Left renal cortex interstitium (tissue), 4 donors: ENCODE measurements at places on chromosomes 5 and 9.
A peak's percentile ranks its signal among the peaks of the same experiment; 100 is the strongest.

DNA sequence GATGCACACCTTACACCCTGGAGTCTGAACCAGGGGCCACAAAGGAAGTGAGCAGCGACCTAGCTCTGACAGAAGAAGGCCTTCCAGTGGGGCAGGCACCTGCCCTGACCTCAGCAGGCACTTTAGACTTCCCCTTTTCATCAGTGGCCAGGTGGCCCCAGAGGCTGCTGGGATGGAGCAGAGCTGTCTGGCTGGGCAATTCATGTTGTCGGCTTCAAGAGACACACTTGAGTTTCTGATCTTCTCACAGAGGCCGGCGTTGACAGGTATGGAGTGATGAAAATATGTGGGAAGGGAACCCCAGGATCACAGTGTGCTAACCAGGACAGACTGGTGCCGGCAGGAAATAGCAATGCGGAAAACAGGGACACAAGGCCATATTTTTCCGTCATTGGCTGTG lies 375.5 kb downstream of the CTNND2 start:
- no peak for DNase-seq

GRCh38 chr5:31291323-31291854 lies 97.9 kb downstream of the CDH6 start:
- DNase-seq, result no peak

DNA sequence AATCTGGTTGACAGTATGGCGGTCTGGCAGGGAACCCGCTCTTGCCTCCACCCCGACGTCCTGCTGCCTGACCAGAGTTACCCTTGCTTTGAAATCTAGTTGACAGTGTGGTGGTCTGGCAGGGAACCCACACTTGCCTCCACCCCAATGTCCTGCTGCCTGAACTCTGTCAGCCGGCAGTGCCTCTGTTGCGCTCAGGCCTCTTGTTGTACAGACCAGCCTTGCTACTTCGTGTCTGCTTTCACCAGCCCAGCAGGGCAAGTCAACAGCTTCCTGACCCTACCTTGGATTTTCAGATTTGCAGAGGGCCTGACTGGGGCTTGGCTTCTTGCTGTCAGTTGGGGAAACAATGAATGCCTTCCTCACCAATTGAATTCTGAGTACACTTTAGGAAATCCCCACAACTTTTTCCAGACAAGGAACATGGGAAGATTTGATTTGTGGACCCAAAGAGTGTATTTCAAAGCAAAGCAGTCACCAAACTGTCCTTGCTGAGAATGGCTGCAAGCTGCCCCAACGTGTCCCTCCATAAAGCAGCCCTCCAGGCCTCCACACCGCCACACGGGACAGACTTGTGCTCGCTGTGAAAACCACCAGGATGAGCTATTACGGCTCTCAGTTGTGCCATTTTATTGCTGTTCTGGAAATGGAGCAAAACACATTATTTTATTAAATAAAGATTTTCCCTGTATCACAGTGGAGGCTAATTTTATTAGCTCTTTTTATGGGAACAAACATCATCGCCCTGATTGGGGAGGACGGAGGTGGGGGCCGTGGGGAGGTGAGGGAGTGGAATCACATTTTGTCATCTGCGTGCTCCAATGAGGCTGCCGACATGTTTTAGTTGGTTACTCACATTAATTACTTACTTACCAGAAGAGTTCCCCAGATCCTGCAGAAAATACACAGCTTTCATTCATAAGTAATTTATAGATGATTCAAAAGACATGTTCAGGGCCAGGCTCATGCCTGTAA lies 189.3 kb downstream of the AOPEP start:
- DNase-seq, result no peak

GRCh38 chr9:91905237-91905650 lies 44.8 kb downstream of the ROR2 start:
- no peak for DNase-seq

DNA sequence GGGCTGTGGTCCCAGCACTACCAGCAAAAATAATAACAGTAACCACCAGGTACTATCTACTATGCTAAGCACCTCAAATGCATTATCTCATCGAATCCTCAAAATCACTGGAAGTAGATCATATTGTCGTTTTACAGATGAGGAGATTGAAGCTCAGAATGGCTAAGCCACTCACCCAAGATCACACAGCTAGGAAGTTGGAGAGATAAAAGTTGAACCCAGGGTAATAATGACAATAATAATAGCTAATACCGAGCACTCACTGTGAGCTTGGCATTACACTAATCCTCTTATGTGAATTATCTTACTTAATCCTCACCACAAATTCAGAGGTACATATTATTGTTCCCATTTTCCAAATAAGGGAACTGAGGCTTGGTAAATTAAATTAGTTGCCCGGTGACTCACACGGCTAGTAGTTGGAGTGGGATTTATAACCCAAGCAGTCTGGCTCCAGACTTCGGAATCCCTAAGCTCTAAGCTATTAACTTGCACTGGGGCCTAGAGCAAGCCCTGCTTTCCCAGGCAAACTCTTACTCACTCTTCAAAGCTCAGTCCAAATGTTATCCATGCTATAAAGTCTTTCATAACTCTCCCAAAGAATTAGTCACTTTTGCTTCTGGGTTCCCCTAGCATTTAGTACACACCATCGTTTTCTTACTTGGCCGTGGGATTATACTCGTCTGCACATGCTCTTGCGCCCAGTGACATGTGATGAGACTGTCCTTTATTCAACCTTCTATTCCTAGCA lies 3.8 kb downstream of the ARSI start:
- no peak for DNase-seq

DNA sequence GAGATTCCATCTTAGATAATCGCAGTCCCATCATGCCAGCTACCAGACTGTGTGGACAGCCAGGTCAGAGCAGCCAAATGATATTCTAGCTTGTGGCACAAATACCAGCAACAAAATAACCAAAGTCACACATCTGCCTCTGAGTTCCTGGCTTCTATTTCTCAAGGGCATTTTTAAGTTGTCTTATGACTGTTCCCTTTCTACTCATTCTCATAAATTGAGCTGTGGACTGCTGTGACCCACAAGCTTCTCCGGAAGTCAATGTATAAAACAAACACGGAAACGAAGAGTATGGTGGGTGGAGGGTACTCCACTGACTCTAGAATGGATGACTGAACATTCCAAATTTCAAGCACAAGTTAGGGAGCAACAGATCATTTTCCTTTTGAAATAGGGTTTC lies 43.9 kb downstream of the PDCD1LG2 start:
- DNase-seq, result no peak

DNA sequence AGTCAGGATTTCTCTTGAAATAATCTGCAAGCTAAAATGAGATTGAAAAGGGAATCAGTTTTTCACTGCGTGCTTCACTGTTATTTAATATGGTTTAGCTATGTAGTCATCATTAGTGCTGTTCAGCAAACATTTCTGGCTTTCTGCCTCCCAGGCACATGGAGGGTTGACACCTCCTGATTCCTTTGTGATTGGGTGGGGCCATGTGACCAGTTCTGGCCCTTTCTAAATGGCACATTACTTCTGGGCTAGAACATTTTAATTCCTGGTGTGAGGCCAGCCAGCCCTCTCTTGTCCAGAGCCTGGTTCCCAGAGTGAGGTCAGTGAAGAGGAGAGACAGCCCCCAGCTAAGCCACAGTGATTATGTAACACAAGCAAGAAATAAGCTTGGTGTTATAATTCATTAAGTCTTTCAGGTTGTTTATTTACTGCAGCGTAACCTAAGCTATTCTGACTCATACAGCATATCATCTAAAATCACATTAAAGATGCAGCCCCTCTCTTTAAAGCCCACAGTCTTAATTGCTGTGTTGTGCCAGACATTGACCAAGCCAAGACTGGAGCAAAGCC lies 17.4 kb upstream of the ARSI start:
- no peak for DNase-seq

- no peak for DNase-seq
Observed at GRCh38 chr9:93549611-93550010, 26.8 kb upstream of the PHF2 start.

DNA sequence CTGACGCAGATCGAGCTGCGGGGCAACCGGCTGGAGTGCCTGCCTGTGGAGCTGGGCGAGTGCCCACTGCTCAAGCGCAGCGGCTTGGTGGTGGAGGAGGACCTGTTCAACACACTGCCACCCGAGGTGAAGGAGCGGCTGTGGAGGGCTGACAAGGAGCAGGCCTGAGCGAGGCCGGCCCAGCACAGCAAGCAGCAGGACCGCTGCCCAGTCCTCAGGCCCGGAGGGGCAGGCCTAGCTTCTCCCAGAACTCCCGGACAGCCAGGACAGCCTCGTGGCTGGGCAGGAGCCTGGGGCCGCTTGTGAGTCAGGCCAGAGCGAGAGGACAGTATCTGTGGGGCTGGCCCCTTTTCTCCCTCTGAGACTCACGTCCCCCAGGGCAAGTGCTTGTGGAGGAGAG lies 4.6 kb upstream of the PHYHD1 start:
- no peak for DNase-seq

DNA sequence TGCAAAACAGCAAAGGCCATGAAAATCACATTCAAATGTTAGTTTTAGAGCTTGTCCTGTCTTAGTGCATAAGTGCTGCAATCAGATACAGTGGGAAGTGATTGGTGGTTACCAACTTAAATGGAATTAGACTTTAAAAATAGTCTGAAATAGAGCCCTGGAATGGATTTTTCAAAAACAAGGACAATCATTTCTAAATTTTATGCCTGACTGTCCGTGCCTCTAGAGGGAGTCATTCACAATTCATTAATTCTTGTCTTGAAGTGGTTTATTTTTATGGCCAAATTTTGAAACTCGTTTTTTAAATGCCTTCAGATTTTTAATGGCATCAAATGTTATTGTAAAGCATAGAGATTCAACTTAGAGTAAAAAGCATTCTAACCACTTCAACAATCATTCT lies 561.8 kb upstream of the DAB2 start:
- no peak for DNase-seq

DNA sequence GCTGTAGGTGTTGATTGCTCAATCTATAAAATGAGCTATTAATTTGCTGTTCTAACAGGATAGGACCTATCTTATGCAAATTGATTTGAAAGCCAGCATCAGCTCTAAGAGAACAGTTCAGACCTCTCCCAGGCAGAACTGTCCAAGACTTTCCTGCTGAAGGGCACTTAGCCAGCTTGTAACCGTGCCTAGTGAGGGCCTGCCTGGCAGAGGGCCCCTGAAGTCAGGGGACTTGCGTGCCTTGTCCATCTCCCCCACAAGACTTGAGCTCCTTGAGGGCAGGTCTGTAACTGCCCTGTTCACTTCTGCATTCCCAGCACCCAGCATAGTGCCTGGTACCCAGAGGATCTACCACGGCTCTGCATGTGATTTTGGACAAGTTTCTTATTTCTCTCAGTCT lies 293.4 kb downstream of the CDK5RAP2 start:
- no peak for DNase-seq

GRCh38 chr9:137411260-137411644 lies 11.7 kb downstream of the EXD3 start:
- DNase-seq, result no peak

GRCh38 chr5:79151942-79152671 lies 40.5 kb downstream of the BHMT start:
- no peak for DNase-seq

DNA sequence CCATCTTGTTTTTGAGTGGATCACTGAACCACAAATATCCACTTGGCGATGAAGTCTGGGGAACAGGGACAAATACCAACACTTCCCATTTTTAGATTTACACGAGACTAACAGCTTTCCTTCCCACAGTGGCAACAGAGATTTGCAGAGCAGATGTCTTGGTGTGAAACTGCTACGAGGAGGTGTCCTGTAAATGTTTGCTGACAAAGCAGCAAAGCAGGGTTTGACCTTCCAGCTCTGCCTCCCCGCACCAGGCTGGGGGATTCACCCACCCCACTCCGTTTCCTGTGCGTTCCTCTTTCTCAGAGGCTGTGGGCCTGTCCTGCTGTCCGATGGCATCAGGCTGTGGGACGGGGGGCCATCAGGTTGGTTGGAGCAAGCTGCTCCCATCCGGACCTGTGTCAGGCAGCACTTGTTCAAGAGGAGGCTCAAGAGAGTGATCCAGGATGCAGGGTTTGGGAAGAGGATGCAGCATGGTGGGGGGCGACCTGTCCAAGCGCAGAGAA lies 693 bp upstream of the RGS3 start:
- no peak for DNase-seq

GRCh38 chr9:82721593-82721992 lies 341.3 kb downstream of the RASEF start:
- DNase-seq, result no peak

GRCh38 chr9:33659921-33660320 lies 135.4 kb upstream of the PRSS3 start:
- no peak for DNase-seq

GRCh38 chr5:173962436-173962972 lies 26.5 kb upstream of the C5orf47 start:
- no peak for DNase-seq

- DNase-seq, result peak; percentile 59
Observed at GRCh38 chr5:161846746-161847145, 1.2 kb upstream of the GABRA1 start.

- DNase-seq, result no peak
Observed at GRCh38 chr5:170917113-170917512, 55.3 kb downstream of the RANBP17 start.

DNA sequence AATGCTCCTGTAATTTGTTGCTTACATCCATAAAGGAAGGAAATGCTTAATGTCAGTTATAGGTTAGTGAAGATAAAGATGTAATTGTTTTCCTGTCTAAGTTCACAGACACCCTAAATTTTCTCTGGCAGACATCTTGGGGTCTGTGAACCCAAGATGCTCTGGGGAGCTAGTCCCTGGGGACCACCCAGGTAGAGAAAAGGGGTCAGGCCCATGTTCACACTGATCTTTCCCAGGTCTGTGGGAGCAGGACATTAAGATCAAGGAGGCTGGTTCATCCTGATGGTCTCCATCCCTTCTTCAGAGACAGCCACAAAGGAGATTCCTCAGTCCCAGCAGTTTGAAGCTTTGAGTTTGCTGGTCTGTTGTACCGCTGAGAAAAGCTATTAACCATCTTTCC lies 267.5 kb downstream of the ARHGAP26 start:
- no peak for DNase-seq

DNA sequence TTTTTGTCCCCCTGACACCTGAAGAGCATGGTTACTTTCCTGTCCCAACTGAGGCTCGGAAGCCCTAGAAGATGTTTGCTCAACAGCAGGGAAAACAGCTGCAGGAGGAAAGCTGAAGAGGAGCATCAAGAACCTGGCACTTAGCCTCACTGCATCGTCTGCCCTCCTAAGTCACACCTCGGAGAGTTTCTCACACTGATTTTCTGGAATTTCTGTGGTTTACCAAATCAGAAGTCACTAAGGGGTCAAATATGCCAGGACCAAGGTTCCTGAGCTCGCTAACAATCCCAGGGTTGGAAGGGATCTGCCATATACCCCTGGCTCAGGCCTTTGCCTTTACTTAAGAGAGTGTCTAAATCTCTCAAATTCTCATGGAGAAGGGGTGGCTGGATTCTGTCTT lies 5.3 kb downstream of the IL12B start:
- no peak for DNase-seq
